Caki2 (cell line): ENCODE measurements at places on chromosomes 7 and 10.

GRCh38 chr7:2715341-2716231 lies 27.6 kb downstream of the AMZ1 start:
- no peak for DNase-seq

GRCh38 chr7:84900215-84900614 lies 286.6 kb downstream of the SEMA3D start:
- no peak for DNase-seq

DNA sequence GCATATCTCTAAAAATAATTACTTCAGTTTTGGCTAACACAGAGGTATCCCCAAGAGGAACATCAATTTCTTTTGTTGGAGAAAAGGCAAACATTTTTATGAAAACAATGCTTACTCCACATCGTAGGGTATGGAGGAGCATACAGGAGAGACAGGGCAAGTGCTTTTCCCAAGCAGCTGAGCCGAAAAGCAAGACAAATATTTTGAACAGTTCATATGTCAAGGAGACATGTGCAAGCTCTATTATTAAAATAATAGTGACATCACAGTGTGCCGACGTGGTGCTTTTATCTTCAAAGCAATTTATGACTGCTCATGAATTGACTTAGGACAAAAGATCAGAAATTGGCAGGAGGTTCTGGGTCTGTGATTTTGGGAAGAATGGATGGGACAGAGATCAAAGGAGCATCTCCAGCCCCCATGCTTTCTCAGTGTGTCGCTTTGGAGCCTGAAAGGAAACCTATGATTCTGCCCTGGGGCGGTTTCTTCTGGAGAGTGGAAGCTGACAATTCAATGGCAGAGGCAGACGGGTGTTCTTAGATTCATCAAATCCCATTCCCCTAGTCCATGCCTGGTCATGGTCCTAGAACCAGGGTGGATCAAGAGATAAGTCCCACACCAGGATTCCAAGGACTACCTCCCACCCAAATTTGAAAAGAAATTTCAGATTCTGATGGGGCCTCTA lies 97.1 kb downstream of the JCAD start:
- no peak for DNase-seq

- peak; percentile 18 for DNase-seq
Observed at GRCh38 chr10:31977440-31978155, 49.0 kb upstream of the ARHGAP12 start.

- peak; percentile 84 for DNase-seq
Observed at GRCh38 chr7:151808400-151809145, 68.3 kb downstream of the PRKAG2 start.

DNA sequence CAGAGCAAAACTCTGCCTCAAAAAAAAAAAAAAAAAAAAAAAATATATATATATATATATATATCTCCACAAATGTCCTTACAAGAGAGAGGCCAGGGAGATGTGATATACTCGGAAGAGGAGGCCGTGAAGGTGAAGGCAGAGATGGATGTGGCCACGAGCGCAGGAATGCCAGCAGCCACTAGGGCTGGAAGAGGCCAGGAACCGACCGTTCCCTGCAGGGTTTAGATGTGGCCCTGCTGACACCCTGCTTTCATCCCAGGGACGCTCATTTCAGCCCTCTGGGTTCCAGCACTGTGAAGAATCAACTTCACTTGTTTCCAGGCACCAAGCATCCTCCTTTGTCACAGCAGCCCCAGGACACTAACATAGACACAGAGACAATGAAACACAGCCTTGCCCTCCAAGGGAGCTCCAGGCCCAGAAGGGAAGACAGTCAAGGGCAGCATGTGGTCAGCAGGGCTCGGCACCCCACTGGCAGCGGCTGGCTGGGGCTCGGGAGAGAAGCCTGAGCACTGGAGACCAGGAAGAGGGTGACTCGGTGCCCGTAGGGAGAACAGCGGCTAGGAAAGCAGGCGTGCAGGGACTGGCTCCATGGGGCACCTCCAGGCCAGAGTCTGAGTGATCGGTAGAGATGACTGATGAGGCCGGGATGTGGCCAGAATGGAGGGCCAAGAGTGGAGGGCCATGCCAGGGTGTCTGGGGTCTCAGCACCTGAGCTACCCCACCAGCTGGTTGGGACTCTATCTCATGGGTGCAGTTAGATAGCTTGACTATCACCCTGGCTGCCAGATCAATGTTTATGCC lies 7.6 kb downstream of the WDR86 start:
- no peak for DNase-seq

- DNase-seq = peak; percentile 64
Observed at GRCh38 chr10:44935201-44935965, 24.2 kb upstream of the RASSF4 start.

DNA sequence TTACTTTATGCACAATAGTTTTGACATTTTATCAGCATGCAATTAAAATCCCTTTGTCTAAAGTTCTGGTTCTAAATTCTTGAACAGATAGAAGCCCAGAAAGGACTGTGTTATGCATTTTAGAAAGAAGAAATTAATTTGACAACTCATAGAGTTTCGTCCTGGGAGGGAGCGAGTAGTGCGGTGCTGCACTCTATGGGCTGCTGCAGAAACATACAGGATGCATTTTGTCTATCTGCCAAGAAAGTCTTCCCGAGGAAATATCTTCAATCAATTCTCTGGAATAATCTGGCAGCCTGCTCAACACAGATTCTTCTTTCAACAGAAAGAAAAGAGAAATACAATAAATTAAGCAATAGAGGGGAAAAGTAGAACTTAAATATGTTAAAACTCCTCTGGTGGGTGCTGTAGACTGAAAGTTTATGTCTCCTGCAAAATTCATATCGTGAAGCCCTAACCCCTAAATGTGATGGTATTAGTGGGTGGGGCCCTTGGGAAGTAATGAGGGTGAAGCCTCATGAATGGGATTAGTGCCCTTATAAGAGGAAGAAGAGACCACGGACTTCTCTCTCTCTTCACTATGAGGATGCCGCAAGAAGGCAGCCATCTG lies 39.0 kb upstream of the IFRD1 start:
- DNase-seq = peak; percentile 17

DNA sequence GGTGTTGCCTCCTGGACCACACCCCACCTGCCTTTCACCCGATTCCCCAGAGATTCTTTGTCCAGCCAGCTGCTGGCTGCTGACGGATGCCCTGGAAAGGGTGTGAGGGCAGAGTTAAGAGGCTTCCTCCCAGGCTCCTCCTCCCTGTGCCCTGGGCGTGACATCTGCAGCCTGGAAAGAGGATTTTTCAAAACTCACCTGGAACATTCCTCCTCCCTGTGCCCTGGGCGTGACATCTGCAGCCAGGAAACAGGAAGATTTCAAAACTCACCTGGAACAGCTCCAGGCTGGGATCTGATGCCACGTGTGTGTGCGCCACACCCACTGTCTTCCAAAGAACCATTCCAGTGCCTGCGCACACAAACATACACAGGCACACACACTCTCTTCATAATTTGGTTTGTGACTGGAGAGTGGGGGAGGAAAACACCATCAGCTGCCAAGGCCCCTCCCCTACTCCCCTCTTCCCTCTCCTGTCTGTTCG lies 5.2 kb downstream of the MARVELD1 start:
- DNase-seq = peak; percentile 46

GRCh38 chr7:98458090-98458875 lies 57.4 kb upstream of the BAIAP2L1 start:
- no peak for DNase-seq

DNA sequence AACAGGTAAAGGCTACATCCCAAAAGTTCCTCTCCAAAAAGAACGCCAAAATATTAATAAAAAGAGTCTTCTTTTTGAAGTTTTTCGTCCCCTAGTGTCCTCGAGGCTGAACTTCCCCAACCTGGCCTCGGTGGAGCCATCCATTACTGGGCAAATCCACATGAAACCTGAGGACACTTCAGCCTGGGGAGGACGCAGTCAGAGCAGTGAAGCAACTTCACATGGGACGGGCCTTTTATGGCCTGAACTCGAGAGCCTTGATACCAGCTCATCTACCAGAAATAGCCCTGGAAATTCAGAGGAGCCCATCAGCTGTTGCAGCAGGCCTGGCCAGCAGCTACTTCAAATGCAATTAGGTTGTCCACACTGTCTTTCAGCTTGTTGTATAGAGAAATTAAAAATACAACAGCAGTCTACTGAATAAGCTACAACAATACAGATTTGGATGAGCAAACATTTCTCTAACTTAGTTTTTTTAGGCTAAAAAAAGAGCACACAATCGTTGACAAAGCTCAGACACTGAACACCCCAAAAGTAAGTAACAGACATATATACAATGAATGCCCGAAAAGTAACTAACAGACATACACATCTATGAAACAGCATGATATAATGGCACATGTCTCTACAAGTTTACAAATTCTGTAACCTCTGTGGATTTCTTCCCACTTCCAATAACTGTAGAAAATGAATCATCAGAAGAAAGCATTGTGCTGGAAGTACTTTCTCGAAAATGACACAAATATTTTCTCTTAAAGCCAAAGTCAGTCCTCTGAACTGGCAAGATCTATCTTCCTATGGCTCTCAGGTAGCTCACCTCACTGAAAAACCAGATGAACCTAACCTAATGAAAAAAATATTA lies at the start of gene SVIL:
SVIL (minus strand) TSS at position 208 of the 862 bp plus-strand sequence. CDS start 79,913 bp downstream, outside the sequence.
- DNase-seq = no peak

- DNase-seq = no peak
Observed at GRCh38 chr10:90775351-90776028, 82.3 kb downstream of the HTR7 start.

GRCh38 chr7:133675510-133676218 lies 422.8 kb downstream of the EXOC4 start:
- DNase-seq = no peak

DNA sequence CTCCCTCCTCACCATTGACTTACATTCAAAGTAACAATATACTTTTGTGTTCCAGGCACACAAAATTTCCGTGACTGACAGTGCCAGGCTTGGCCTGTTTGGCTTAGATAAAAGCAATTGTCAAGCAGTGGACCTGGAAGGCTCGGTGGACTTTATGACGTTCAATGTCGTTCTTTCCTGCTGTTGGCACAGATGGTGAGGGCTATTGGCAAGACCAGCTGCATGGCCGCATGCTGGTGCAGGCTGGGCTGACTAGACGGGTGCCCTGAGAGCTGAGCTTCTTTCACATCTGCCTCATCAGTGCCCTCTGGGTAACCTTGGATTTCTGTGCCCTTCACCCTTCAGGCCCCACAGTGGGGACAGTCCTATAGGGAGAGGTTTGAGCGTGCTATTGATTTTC lies 45.2 kb downstream of the WIPF3 start:
- no peak for DNase-seq

DNA sequence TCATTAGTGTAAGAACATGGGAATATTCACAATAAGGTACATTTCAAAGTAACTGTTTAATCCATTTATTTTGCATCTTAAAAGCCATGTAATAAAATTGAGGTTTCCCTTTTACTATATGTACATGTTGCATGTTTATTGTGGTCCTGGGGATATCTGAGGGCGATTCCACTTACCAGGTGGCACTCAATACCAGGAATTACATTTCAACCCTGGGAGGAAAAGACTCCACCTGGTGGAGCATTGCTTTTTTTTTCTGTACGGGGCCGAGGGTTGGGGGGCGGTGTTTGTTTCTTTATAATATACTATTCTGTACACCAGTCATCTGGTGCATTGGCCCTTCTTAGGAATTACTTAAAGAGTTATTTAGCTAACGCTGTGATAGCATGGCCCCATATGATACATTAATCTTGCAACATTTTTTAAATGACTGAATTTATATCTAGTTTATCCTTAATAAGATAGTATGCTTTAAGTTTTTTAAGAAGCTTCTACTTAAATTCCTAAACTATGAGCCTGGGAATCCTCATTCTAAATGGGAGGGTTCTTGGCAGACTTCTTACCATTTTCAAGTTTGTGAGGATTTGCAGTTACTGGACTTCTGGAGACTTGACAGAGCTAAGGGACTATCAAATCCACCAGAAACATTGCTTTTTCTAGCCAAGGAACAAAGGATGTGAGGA lies 7.2 kb upstream of the HGF start:
- no peak for DNase-seq

- no peak for DNase-seq
Observed at GRCh38 chr7:6607651-6608051, 7.8 kb upstream of the ZNF853 start.

- no peak for DNase-seq
Observed at GRCh38 chr10:3737864-3738263, 47.1 kb downstream of the KLF6 start.

DNA sequence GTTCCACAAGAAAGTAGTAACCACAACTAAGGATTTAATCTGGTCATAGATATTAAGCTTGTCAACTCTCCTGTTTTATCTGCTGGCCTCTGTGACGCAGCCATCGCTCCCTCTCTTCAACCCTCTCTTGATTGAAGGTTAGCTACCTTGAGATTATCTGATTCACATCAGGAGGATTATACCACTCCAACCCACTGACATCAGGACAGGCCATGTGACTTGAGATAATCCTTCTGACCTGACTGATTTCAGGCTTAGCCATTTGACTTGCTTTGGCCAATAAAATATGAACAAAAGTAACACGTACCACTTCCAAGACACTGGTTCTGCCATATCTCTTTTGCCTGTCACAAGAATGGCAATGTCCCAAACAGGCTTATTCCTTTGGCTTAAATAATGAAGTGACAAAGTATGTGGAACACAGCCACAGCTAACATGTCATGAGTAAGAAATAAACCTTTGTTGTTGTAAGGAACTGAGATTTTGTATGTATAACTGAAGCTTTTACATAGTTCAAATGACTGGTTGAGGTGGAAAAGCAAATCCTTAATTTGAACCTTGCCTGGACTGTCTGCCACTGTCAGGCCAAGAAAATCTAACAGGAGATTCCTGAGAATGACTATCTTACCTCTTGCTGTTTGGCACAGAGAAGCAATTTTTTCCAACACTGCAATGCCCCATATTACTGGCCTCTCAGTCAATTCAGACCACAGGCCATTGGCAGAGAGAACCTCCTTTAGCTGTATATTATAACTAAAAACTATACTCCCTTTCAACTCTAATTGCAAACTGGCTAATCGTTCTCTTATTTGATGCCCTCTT lies 13.9 kb downstream of the ZNF438 start:
- no peak for DNase-seq

GRCh38 chr10:33252324-33252723 lies 82.1 kb downstream of the NRP1 start:
- DNase-seq = no peak

DNA sequence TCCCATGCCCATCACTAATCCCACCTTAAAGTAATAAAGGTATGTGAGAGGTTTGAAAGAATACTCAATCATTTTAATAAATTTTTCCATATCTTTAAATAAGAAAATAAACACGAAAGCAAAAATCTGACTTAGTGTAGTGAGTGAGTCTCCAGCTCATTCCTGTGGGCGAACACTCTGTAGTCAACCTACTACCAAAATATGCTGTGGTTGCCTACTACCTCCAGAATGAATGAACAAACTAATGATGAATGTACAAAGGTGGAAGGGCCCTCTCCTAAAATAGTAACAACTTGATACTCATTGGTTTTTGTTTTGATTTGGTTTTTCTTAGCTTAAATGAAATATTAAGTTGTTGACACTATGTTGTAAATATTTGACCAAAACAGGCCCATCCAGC lies 195.5 kb upstream of the HPS1 start:
- no peak for DNase-seq

DNA sequence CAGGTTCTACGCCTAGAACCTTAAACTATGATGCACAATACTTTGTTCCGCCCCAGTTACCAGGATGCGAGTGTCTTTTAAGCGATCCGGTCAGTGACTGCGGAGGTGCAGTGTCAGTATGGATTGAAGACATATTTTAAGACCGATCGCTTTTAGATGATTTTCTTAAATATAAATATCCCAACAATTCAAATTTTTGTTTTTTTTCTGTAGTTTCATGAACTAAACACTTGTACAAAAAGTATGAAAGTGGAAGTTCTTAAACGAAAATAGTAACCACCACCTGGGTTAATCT lies 835 bp downstream of the COMMD3 start:
- no peak for DNase-seq
